ENCODE measurements at places on chromosomes 5 and 9.
A peak's percentile ranks its signal among the peaks of the same experiment; 100 is the strongest.

- no peak for DNase-seq
Measured at GRCh38 chr5:131640043-131640856, 5.2 kb upstream of the RAPGEF6 start.

- DNase-seq: no peak
Measured at GRCh38 chr5:111668477-111669414, 88.2 kb downstream of the NREP start.

DNA sequence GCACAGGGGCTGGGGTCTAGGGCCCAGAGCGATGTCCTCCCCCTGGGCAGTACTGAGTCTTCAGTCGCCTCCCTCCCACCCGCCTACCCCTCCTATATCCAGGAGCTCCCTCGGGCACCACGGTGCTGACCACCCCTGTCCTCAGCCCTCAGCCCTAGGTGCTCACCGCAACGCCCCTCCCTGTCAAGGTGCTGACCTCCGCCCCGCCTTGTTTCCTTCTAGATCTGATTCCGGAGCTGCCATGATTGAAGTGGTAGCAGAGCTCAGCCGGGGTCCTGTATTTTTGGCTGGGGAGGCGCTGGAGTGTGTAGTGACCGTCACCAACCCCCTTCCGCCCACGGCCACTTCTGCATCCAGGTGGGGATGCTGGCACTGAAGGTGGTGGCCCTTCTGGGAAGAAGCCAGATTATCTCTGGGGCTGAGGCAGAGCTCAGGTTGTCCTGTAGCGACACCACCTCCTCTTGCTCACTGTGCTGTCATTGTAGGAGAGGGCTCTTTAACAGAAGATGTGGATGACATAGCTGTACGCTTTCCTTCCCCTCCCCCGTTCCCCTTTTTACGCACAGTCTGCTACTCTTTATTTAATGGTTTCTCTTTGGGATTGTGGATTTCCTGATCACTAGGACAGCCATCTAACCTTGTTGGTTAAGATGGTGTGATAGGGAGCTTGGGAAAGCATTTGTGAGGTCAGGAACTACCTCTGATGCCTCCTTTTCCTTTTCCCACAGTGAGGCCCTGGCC lies 598 bp downstream of the RGP1 start:
- DNase-seq: no peak

- DNase-seq: no peak
Measured at GRCh38 chr9:103245369-103245768, 250.2 kb downstream of the CYLC2 start.

DNA sequence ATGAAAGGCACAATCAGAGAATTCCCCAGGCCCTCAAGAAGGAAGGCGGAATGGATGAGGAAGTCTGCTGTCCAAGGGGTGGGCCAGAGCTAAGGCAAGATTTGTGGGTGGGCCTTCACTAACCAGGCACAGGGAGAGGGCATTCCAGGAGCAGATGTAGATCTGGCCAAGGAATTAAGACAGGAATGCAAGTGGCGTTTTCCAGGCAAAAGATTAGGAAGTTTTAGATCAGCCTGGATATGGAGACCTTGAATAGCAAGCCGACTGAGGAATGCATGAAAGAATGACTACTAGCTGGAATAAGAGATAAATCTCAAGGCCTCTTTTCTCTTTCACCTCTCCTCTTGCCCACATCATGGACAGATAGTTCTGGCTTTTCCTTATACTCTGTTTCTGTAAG lies 68.5 kb downstream of the GHR start:
- DNase-seq: no peak

DNA sequence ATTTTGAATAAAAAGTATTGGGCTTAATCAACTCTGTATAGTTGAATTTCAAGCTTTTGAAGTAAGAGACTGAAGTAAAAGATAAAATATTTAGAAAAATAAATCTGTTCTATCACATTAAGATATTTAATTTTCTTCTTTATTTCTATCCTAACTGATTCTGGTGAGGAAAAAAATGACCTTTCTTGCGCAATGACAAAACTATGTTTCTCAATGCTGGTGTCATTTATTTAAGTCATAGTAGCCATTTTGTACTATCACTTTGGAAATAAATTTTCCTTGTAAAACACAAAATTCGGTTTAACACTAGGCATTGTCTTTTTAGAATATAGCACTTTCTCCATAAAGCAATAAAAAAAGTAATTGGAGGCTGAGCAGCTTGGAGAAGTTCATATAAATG lies 728.0 kb downstream of the CDH9 start:
- no peak for DNase-seq

GRCh38 chr9:28563291-28563934 lies 990.1 kb upstream of the C9orf72 start:
- DNase-seq: no peak

- DNase-seq: no peak
Measured at GRCh38 chr9:102518324-102518723, 476.8 kb upstream of the CYLC2 start.

DNA sequence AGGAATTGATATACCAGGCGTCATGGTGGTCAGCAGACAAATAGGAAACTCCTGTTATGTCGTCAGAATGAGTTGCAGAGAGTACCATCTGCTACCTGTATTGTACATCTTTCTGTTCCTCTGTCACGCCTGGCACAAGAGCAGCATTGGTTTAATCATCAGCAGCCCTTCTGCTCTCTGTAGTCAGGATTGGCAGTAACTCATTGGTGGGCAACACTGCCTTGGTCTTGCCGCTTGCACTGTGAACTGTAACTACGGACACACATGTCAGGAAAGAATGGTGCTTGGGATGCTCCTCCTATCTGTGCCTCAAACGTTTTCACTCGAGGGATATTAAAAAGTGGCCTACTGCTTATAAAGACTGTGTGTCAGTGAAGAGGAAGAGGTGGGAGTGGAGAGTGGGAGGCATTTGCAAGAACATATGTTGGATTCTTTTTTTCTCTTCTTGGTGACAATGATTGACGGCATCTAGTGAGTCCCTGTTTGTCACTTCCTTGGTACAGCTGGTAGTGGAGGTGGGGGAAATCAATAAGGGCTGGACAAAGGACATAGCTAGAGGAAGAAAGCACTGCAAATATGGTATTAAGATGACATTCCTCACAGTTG lies 76.6 kb downstream of the F2RL2 start:
- DNase-seq: peak; percentile 57

- no peak for DNase-seq
Measured at GRCh38 chr9:19133549-19134345, 6.5 kb upstream of the PLIN2 start.

DNA sequence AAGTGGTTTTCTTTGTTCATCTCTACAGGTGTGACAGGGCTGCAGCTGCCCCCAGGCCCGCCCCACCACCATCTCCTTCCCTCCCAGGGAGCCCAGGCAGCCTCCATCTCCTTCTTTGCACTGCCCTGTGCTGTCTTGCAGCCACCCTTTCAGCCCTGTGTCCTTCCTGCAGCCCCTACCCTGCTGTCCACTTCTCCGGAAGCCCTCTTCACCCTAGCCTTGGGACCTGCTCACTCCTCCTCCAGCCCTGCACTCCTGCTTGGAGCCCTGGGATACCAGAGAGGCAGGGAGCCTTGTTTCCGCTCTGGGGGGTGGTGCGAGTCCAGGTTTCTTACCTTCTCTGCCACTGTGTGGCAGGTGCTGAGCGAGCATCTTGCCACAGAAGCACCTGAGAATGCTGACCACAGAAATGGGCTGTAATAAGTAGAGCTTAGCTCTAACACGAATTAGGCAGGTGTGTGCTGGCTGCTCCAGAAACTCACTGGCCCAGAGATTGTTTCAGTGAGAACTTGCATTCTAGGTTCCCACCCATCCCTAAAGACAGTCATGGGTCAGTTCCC lies 51.3 kb upstream of the GADD45G start:
- no peak for DNase-seq

- no peak for DNase-seq
Measured at GRCh38 chr5:56700711-56701110, 114.6 kb upstream of the MAP3K1 start.

- peak; percentile 55 for DNase-seq
Measured at GRCh38 chr5:56328753-56329560, 95.8 kb upstream of the ANKRD55 start.

DNA sequence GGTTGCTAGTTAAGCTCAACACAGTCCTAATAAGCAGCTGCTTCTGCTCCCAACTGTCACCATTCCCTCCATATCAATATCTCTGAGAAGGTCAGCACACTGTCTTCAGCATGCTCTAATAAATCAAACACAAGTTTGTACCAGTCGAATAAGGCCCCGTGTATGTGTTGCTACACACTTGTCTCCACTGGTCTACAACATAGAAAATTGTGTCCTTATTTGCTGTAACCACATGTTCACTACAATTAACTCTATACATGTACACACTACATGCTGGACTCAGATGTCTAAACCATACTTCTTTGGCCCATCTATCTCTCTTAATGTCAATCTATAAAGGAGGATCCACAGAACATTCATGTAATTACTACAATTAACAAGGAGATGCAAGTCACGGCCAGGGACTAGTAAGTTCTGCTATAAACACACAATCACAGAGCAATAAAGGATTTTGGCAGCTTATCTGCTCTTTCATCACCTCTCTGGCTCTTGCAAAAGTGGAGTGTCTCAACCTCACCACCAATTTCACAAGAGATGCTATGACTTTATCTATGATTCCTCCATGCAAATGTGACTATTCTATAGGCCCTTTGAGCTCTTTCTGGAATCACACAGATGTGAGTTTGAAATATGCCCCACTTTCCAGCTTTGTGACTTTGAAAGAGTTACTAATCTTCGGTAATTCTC lies 143.9 kb downstream of the SEMA5A start:
- no peak for DNase-seq

- no peak for DNase-seq
Measured at GRCh38 chr5:5104550-5104949, 35.6 kb upstream of the ADAMTS16 start.

- DNase-seq: no peak
Measured at GRCh38 chr5:154830219-154830595, 20.2 kb downstream of the FAXDC2 start.
